ENCODE measurements at places on chromosomes 6 and 20.

- no peak for DNase-seq
These were observed 235.9 kb upstream of the RGS17 start for GRCh38 chr6:153367021-153367420.

DNA sequence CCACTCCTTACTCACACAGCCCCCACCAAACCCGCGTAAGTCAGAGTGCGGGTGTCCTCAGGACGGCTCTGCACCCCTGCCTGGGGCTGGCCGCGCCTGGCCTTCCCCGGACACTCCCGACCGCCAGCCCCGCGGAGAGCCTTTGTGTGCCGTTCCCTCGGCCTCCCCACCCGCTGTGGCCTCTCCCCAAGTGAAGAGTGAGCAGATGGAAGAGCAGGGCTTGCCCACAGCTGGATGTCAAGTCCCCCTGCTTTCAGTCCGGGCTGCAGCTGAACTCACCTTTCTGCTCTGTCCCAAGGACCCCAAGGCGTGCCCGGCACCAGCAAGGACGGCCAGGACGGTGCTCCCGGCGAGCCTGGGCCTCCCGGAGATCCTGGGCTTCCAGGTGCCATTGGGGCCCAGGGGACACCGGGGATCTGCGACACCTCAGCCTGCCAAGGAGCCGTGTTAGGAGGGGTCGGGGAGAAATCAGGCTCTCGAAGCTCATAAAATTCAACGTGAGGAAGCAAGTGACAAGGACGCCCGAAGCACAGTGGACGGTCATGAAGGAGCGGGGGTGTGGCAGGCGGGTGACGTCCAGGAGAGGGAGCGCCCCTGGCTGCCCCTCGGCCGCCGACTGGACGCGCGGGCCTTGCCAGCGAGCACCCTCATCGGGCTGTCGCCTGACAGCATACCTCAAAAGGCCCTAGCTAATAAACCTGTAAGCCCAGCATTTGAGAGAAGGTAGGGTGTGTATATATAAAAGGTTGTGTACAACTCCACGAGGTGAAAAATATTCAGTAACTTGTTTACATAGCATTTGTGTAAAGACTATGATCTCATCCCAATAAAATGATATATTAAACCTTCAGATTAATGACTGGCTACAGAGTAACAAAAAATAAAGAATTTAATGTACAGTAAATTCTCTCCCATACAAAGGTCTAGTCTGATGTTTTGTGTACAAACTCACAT lies 21.1 kb downstream of the TCFL5 start:
- DNase-seq = no peak

DNA sequence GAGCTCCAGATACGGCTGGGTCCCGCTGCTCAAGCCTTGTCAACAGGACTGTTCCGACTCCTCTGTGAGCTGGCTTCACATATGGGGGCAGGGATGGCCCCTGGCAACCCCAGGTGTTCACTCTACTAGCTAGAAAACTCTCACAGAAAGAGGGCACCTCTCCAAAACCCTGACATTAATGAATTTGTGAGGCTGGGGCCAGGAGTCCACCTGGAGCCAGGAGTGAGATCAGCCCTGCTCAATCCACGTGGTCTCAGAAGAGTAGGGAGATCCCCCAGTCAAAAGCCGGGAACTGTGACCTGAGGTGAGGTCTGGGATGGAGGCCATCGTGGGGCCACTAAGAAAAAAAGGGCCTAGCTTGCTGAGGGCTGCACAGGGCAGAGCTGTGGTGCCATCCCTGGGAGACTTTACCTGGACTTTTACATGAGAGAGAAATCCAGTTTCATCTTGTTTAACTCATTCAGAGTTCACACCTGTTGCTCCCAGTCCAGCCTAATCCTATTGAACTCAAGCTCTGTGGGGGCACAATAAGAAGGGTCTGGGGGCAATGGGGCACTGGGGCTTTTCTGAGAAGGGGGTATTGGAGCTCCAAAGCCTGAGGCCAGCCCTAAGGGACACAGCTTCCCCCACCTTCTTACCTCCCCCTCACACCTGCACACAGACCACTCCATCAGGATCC lies 144.3 kb upstream of the MLN start:
- no peak for DNase-seq

GRCh38 chr6:43328528-43328927 lies 19.9 kb upstream of the CRIP3 start:
- no peak for DNase-seq

GRCh38 chr6:95294043-95294442 lies 283.3 kb upstream of the MANEA start:
- no peak for DNase-seq

DNA sequence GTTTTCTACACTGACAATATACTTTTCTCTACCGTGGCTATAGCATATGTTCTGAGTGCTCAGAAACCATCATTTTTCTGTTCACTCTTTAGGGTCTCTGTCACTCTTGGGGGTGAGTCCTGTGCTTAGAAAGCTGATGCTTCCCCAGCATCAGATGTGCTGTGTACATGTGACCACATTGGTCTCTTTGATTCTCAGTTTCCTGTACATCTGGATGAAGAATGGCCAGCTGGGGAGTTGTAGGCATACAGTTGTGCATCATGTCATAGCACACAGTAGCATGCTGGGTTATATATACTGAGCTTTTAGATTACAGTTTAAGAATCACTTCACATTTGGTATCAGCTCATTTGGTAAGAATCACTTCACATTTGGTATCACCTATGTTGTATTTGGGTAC lies 238.6 kb upstream of the PREP start:
- no peak for DNase-seq

- DNase-seq = no peak
These were observed 329 bp upstream of the GPR6 start for GRCh38 chr6:109977791-109978173.

GRCh38 chr6:148608199-148608951 lies 138.5 kb upstream of the UST start:
- no peak for DNase-seq
